Mucosa of descending colon (tissue), 3 donors: ENCODE measurements at places on chromosomes 1 and 21. TPM values are rescaled to one million over a fixed set of nuclear protein-coding genes. Genes with fewer than 3 reads are reported as not detected.

ARHGEF19 gene
- total RNA-seq = 5.3 TPM

CCDC24 gene
- 13.4 TPM for total RNA-seq

S100B gene
- total RNA-seq = 42.2 TPM

MXRA8 gene
- 20.8 TPM for total RNA-seq

GPA33 gene
- 221 TPM for total RNA-seq

STK40 gene
- total RNA-seq = 85.0 TPM

PLA2G2F gene
- 0.12 TPM for total RNA-seq

BTG2 gene
- total RNA-seq = 69.1 TPM

OR14K1 gene
- total RNA-seq = 0.32 TPM

CCDC17 gene
- 6.0 TPM for total RNA-seq

ADAMTS4 gene
- total RNA-seq = 3.8 TPM

SELENBP1 gene
- 2,582 TPM for total RNA-seq

CRNN gene
- total RNA-seq = not detected
